ENCODE measurements at places on chromosomes 5 and 9.

GRCh38 chr5:27778121-27778520 lies 739.7 kb upstream of the CDH9 start:
- no peak for DNase-seq

DNA sequence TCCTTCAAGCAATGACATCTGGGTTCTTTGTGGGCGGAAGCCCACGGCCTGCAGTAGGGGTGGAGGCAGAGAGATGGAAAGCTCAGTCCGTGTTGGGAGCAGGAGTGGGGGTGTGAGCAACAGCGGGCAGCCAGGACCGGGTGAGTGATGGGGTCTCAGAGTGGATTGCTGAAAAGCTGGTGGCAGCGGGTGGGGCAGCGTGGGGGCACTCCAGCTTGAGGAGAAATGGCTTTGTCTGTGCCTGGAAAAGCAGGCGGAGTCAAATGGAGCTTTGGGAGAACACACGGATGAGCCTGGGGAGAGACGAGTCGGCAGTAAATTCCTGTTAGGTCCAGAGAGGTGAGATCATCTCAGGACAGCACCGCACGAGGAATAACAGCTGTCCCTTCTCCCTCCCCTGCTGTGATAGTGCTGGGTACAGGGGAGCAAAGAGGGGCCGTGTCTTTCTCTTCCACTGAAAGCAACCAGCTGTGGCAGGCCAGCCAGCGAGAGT lies 42.1 kb downstream of the CACNA1B start:
- DNase-seq: no peak

DNA sequence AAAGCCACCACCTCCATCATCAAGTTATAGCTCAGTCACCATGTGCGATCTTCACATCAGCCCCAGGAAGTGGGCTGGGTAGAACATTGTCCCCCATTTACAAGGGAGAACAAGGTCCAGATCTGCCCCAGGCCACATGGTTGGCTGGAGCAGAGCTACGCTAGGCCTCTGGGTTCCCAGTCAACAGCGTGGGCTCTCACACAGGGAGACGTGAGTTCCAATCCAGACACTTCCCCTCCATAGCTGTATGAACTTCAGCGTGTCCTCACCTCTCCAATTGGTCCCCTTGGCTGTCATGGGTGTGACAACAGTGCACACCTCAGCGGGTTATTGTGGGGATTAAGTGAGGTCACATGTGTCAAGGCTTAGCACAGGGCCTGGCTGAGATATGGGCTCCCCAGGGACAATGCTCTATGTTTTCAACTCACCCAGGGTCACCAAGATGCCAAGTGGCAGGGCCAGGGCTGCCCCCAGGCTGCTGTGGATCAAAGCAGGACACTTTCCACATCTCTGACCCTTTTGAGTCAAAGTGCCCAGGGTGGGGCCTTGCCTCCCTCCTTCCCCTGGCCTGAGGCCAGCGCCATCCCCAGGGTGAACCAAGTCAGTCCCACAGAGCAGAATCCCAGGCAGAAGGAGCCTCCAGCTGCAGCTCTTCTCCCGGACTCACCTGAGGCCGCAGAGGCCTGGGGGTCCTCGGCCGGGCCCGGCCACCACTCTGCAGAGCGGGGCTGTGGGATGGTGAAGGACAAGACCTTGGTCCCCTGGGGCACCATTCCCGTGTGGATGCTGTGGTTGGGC lies 19.8 kb downstream of the AKNA start:
- DNase-seq: no peak

GRCh38 chr5:56170557-56170956 lies 62.6 kb downstream of the ANKRD55 start:
- DNase-seq: no peak

GRCh38 chr5:174501461-174502069 lies 222.8 kb upstream of the MSX2 start:
- no peak for DNase-seq

DNA sequence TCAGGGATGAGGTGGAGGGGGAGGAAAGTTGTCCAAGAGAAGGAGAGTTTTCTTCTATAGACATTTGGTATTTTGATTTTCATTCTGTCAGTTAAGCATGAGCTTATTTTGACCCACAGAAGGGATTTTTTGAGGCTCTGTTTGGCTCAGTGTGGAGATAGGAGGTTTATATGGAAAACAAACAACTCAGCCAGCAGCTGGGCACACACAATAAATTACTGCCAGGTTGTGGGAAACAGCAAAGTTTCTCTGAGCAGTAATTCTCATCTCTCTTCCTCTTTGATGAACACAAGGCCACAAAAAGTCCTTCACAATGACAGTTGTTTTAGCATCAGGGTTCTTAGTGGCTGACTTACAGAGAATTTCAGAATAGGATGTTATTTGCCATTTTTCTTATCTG lies 486.1 kb downstream of the KDM4C start:
- no peak for DNase-seq

- peak; percentile 25 for DNase-seq
Measured at GRCh38 chr5:147690595-147690994, 91.9 kb downstream of the JAKMIP2 start.

GRCh38 chr9:4430432-4431261 lies 59.6 kb upstream of the SLC1A1 start:
- peak; percentile 90 for DNase-seq

DNA sequence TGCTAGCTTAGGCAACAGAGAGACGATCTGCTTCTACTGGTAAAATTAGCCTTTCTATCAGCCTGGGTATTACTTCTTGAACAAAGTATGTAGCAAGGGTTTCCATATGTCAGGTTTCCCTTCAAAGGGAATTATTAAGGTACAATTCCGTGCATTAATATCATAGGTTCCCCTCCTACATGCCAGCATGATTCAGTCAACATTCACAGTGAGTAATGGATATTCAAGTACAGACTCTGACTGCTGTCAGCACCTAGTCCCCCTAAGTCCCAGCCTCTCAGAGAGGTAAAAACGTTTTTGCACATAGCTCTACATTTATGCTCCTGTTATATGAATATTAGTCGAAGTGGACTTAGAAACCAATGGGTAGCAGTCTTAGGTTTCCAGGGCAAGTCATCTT lies 322.4 kb upstream of the CCNG1 start:
- DNase-seq: no peak

DNA sequence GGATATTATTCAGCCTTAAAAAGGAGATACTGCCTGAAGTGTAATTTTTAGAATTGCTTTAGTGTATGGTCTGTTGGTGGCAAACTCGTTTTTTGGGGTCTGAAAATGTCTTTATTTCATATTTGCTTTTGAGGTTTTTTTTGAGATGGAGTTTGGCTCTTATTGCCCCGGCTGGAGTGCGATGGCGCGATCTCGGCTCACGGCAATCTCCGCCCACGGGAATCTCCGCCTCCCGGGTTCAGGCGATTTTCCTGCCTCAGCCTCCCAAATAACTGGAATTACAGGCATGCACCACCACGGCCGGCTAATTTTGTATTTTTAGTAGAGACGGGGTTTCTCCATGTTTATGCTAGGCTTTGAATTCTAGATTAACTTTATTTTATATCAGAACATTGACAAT lies 20.2 kb upstream of the PCDHB1 start:
- DNase-seq: no peak

DNA sequence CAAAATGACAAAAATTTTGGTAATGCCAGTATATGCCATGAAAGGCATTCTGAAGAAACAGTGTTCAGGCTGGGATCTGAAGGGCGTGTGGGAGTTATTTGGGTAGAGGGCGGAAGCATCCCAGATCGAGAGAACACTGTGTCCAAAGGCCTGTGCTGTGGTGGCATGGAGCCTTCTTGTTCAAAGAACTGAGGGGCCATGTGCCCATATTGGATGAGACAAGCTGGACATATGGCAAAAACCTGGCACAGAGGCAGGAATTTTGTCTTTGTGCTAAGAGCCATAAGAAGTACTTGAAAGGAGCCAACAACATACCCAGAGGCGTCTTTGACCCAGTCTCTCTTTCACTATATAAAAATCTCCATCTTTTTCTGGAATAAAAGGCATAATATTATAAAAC lies 128.0 kb downstream of the SYK start:
- no peak for DNase-seq

DNA sequence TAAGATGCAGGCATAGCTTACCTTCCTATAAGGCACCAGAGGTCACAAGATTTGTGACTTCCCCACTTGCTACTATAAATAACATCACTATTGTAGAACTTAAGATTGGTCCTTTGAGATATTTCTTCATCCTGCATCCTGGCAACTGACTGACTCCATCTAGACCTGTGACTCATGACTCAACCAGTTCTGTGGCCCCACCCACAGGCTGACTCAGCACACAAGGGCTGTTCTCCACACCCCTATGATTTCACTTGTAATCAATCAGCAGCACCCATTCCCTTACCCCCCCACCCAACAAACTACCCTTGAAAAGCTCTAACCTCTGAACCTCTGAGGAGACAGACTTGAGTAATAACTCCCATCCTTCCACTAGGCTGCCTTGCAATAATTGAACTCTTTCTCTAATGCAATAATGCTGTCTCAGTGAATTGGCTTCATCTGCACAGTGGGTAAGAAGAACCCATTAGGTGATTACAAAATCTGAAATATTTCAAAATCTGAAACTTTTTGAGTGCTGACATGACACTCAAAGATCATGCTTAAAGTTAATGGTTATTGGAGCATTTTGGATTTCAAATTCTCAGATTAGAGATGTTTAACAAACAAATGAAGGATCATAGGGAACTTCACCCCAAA lies 296.7 kb downstream of the ARL15 start:
- no peak for DNase-seq

DNA sequence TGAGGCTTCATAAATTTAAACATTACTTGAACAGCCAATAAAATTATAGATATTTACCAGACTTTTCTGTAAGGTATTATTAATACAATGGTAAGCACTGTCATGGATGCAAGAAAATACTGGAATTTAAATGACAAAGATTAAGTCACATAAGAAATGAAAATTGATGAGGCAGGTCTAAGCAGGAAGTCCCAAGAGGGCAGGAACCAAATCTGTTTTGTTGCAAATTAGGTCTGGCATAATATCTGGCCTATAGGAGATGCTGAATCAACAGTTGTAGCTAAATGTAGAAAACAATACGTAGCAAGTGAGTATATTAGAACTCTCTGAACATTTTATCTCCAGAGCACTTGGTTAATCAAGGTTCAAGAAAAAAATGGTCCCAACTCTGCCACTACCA lies 142.5 kb downstream of the EBF1 start:
- no peak for DNase-seq

- DNase-seq: no peak
Measured at GRCh38 chr5:133236541-133236951, 184.7 kb downstream of the HSPA4 start.

DNA sequence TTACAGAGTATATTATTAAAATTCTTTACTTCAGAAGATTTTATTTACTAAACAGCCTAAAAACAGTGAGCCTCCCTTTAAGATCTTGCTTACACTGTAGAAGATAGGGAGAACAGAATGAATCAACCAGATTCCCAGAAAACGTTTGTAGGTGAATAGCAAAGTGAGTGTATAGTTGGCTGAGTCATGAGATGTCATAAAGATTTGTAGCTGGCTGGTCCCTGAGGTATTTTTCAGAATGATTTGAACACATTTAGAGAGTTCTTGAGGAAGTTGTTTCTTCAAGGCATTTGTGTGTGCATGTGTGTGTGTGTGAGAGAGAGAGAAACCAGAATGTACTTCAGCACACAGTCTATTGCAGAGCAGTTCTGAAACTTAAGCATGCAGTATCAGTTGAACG lies 159.4 kb upstream of the PRR16 start:
- DNase-seq: no peak

DNA sequence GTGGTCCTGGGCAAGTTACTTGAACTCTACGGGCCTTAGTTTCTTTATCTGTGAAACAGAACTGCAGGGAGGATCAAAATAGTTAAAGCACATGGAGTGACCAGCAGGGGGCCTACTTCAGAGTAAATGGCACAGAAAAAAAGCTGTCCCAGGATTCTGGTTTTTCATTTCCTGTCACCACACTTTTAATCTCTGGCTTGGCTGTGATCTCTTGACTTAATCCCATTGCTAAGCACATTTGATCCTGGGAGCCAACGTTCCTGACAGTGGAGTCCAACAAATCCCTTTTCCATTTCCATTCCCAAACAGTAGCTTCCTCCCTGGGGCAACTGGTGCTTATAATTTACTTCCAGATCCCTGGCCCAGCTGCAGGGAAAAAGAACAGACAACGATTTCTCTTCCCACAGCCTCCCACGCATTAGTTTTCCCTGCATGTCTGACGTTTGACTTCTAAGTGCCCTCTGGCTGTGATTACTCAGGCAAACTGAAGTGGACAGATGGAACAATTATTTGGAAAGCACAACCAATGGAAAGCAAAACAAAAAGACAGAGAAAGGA lies 136.5 kb upstream of the STK32A start:
- peak; percentile 57 for DNase-seq

- no peak for DNase-seq
Measured at GRCh38 chr5:120872297-120872696, 408.2 kb downstream of the PRR16 start.

- no peak for DNase-seq
Measured at GRCh38 chr5:51487952-51488351, 104.7 kb downstream of the ISL1 start.

GRCh38 chr5:128667152-128667551 lies 129.1 kb upstream of the FBN2 start:
- peak; percentile 2 for DNase-seq

GRCh38 chr5:124071039-124071438 lies 559.1 kb downstream of the CSNK1G3 start:
- no peak for DNase-seq

- DNase-seq: no peak
Measured at GRCh38 chr5:176813587-176814312, 3.4 kb downstream of the UNC5A start.

DNA sequence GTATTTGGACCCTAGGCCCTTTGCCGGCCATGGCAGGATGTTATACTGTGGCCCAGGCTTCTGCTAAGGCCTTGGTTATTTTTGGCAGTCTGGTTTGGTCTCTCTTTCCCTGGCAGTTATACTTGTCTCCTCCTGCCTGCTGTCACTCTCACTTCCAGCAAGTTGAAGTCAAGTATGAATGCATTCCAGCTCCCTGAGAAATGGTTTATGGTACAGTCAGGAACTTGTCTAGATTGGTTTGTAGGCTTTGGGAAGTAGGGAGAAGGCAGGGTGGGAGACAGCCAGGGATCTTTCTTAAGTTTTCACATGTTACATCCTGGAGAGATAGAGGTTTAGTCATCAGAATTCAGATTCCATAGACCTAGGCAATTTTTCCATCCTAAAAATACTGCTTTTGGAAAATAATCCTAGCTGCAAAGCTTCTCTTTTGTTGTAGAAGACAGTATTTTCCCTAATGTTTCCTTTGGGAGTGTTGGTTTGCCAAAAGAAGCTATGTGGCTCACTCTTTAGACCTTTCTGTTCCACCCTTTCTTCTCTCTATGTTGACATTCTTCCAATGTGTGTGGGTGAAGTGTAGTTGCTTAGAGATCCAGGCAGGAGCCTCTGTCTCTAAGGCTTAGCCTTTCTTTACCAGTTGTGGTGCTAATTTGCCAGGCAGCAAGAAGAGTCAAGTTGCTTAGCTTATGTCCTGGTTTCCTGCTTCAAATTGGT lies 2.5 kb upstream of the KDM3B start:
- no peak for DNase-seq

- DNase-seq: peak; percentile 80
Measured at GRCh38 chr9:111037708-111038330, 451 bp downstream of the LPAR1 start.

DNA sequence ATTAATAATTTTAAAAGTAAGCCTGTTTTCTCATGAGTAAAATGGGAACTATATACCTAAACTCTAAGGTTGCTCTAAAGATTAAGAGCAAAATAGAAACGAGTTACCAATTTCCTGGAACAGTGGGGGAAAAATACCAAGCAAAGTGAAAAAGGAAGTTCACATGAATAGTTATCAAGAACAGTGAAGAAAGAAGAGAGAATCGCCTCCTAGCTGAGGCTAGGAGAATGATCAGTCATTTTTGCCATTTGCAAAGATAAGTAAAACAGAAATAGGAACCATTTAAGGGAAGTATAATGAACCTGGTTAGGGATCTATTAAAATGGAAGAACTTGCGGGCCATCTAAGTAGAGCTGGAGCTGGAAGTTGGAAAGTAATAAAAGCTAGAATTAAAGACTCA lies 50.7 kb downstream of the P4HA2 start:
- DNase-seq: no peak

Measured in small intestine (tissue), 16 donors.